ENCODE measurements at places on chromosomes 3 and 15.

DNA sequence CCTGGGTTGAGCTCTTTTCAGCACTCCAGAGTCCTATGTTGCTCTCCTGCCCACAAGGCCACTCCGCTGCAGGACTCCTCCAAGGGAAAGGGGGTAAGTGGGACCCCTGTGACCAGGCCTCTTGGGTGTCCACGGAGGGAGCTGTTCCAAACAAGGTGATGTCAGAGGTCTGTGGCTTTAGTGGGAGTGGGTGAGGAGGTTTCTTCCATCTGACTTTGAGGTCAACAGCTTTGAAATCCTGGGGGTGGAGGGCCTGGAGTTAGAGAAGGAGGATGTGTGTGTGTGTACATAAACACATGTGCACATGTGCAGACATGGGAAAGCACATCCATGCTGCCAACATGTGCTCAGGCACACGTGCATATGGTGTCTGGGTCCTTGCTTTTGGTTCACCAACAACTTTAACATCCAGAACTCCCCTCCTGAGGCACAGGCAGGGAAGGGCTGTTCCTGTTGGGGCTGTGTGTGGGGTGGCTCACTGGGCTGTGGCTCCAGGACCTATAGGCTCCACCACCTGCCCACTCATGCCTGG, 51.4 kb upstream of the TMEM115 start:
- no peak for DNase-seq

DNA sequence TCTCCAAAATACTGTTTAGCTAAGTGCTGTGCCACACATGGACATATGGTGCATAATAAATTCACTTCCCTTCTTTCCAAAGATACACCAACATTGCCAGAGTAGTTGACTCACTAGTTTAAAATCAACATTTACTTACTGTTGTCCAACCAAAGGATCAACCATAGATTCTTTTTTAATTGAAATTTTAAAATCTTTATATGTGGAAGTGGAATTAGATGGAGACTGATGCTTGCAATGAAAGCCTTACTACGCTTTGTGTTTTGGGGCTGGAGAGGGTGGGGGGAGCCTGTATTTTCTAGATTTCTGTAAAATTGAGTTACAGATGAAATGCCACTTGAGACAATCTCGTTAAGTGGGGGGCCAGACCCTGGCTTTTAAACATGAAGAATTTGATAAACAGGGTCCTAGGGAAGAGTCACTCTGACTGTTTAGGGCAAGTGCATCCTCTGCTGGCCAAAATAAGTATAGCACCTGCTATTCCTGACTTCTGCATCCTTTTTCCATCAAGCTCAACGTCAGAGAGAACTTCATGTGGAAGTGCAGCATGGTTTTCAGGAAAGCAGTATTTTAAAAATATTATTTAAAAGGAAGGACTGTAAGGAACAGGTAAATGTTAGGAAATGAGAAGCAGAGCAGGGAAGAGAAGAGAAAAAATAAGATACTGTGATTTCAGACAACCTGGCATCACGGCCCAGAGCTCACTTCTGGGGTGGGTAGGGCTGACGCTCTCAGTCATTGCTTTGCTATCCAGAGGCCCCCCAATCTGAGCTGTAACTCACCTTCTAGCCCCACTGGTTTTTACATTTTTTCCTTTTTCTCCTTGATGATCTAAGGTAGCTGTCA, 76.7 kb downstream of the BOC start:
- DNase-seq, result peak; percentile 70

DNA sequence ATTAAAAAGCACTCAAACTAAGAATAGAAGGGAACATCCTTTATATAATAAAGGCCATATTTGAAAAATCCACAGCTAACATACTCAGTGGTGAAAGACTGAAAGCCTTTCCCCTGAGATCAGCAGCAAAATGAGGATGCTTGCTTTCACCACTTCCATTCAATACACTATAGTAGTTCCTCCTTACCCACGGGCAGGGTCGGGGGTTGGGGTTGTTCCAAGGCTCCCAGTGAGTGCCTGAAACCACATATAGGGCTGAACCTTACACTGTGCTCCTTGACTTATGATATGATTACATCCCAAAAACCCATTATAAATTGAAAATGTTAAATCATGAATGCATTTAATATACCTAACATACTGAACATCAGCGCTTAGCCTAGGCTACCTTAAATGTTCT, 37.7 kb downstream of the ALDH1L1 start:
- DNase-seq, result peak; percentile 7

- DNase-seq, result no peak
Observed at GRCh38 chr3:40923143-40923542, 276.2 kb upstream of the CTNNB1 start.

GRCh38 chr3:14204515-14205284, 26.1 kb downstream of the LSM3 start:
- no peak for DNase-seq

- peak; percentile 66 for DNase-seq
Observed at GRCh38 chr15:33089878-33090757, 104.4 kb downstream of the FMN1 start.
